ENCODE measurements at places on chromosomes 1 and 21.

DNA sequence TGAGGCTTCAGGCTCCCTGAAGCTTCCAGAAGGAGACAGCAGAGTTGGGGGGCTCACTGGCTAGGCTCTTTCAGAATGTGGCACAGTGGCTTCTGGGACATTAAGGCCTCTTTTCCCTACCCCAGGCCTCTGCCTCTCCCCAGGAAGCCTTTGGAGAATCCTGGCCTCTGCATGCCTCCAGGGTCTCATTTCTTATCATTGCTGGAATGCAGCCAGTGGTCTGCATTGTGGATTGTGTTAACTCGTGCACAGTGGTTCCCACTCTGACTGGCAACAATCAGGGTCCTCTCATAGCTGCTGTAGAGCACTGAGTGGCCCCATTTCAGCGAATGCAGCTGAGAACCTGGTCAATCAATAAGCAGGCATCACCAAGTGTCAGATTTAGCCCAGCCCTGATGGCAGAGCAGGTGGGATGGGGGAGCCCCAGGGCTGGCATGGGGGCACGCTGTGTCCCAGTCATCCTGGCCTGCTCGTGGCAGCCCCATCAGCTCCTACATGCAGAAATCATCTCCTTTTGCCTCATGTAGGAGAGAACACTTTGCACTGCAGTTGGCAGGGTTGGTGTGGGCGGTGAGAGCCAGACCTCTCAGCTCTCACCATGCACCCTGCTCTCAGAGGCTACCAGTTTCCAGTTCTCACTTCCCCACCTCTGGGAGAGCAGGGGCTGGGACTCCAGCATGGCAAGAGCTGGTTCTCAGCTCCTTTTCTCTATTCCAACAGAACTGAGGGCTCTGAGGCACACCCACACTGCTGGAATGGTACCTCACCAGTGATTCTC lies 13.4 kb downstream of the ADORA1 start:
- no peak for DNase-seq

- DNase-seq, result no peak
Measured at GRCh38 chr1:29752141-29752540, 515.8 kb downstream of the PTPRU start.

DNA sequence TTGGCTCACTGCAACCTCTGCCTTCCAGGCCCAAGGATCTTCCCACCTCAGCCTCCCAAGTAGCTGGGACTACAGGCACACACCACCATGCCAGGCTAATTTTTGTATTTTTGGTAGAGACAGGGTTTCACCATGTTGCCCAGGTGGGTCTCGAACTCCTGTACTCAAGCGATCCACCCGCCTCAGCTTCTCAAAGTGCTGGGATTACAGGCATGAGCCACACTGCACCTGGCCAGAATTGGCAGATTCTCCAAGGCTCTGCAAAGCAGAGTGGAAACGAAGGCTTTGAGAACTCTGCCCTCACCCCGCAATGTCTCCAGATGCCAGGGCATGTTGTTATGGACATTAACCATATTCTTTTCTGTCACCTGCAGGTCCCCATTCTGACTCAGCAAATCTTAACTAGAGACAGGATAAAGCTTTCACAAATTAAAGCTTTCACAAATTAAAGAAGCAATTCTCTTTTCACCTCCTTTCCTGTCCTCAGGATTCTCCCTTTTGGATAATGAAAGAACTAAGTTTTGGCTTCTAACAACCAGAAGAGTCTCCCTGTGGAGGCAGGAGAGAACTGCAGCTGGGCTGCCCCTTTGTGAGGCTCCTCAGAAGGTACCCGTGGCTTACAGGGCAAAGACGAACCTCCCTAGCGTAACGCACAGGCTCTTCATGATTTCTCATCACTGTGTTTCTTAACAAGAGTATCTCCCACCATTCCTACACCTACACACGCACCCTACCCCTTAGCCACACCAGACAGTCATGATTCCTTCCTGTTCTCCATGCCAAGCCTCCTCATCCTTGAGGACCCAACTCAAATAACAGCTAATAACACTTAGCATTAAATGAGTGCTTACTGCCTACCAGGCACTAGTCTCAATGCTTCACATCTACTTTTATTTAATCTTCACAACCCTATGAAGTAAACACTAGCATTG lies 29.8 kb downstream of the GPA33 start:
- DNase-seq, result no peak

DNA sequence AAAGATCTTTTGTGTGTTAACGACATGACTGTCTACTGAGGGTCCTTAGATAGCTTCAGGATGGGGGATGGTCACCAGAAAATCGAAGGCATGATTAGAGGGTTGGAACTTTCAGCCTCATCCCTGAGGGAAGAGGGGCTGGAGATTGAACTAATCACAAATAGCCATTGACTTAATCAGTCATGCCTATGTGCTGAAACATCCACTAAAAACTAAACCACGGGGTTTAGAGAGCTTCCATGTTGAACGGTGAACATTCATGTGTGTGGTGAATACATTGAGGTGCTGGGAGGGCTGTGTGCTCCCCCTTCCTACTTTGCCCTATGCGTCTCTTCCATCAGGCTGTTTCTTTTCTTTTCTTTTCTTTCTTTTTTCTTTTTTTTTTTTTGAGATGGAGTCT lies 17.0 kb downstream of the RBP7 start:
- no peak for DNase-seq

DNA sequence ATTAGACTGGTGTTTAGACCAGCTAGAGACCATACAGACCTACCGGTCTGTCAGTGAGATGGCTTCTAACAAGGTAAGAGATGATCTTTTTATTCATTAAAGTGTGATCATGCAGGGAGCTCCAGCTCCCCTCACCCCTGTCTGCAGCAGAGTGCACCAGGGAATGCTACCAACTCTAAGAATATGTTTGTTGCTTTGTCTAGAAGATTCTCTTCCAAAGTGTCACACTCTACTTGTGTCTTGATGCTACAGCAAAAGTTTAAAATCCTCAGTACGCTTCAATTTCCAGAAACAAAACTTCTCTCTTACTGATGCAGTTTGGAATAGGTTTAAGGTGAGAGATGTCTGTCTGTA lies 201.4 kb upstream of the SGIP1 start:
- DNase-seq, result no peak

- DNase-seq, result peak; percentile 31
Measured at GRCh38 chr1:213014642-213015041, 1.0 kb downstream of the ANGEL2 start.

DNA sequence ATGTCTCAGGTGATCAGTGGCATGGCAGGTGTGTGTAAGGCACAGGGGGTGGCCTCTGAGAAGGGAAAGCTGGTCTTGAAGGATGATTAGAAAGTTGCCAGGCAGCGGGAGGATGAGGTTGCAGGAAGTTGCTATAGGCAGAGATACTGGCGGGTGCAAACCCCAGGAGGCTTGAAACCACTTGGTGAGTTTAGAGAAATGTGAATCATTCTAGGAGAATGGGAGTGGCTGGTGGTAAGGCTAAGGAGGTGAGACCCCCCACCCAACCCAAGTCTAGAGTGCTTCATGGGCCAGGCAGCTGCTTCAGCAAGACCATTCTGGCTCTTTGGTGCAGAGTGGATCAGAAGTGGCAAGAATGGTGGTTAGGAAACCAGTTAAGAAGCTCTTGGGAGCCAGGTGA lies 9.0 kb downstream of the SH2D2A start:
- no peak for DNase-seq
